ENCODE measurements at places on chromosomes 12 and 14.

DNA sequence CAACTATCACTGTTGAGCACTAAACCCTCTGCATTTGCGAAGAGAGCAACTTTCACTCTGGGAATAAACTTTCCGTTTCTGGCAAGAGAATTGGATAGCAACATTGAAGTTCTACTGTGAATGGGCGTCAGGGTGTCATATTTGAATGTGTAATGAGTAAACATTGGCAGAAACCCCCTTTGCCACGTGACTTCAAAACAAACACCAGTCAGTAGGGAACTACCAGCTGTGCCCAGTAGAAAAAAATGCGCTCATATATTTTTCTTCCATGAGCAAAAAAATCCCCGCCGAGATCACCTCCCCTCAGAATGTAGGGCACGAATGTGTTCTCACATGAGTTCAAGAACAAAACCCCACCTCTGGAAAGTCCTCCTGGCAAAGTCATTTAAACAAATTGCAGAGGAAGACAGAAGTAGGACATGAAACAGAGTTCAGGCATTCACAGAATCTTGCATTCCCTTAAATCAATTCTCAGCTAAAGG, 80.6 kb downstream of the BTG1 start:
- DNase-seq: no peak

DNA sequence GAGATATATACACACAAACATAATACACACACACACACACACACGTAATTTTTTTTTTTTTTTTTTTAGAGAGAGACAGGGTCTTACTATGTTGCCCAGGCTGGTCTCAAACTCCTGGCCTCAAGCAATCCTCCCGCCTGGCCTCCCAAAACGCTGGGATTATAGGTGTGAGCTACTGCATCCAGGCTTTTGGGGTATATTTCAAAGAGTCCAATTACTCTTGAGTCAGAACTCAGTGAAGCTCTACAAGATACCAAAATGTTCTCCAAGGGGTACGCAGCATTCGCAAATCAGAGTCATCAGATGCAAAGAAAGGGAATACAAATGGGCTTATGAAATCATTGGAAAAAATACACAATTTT, 54.0 kb downstream of the PHLDA1 start:
- no peak for DNase-seq

- DNase-seq: no peak
These were observed 97.1 kb downstream of the MYF5 start for GRCh38 chr12:80813820-80814219.

GRCh38 chr14:74616996-74617700, 5.1 kb upstream of the LTBP2 start:
- DNase-seq: no peak

DNA sequence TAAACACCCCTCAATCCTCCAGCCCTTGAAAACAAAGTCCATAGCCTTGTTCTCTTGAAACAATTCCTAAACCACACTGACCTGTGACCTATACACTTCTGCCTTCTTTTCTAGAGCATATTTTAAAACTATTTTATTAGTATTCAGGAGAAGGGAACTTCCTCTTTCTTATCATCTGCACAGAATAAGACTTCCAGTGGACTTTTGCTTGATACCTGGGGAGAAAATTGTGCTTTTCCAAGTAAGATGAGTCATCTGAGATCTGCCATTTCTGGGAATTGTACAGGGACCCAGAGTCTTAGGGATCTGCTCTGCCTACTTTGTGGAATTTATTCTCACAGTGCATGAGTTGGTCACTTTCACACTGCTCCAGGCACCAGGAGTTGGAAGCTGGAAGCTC, 10.5 kb upstream of the WNT5B start:
- DNase-seq: no peak

DNA sequence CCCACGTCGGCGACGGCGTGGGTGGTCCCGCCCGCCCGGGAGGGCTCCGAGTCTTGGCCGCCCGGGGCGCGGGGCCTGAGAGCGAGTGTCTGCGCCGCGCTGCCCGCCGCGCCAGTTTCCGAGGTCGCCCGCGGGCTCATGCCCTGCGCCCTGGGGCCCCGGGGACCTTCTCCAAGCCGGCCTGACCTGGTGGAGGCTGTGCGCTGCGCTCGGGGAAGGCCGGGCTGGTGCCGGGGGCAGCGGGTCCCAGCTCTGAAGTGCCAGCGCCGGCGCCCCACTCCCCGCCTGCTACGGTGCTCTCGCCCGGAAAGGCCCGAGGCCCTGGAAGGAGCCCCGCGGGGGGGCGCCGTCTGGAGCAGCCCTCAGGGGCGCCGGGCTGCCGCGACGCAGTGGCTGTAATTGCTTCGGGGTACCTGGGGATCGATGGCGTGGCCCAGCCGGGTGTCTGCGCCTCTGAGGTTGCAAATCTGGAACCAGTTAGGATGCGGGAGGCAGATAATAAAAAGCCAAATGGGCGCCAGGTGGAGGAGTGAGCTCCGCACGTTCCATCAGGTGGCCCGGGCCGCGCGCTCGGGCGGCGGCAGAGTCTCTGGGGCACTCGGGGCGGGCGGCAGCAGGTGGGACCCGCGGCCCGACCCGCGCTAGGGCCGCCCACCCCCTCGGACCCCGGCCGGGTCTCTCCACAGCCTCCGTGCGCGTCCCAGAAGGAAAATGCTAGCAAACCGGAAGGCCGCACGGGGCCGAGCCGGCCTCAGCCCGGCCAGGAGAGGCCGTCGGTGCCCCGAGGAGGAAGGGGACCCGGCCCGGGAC, 102.3 kb upstream of the DIO3 start:
- DNase-seq: no peak

GRCh38 chr12:54865683-54866324, 11.5 kb downstream of the MUCL1 start:
- DNase-seq: no peak

GRCh38 chr12:104456950-104457745, 400 bp downstream of the CHST11 start:
- peak; percentile 42 for DNase-seq

GRCh38 chr12:4438834-4439596, 6.6 kb downstream of the FGF6 start:
- no peak for DNase-seq

DNA sequence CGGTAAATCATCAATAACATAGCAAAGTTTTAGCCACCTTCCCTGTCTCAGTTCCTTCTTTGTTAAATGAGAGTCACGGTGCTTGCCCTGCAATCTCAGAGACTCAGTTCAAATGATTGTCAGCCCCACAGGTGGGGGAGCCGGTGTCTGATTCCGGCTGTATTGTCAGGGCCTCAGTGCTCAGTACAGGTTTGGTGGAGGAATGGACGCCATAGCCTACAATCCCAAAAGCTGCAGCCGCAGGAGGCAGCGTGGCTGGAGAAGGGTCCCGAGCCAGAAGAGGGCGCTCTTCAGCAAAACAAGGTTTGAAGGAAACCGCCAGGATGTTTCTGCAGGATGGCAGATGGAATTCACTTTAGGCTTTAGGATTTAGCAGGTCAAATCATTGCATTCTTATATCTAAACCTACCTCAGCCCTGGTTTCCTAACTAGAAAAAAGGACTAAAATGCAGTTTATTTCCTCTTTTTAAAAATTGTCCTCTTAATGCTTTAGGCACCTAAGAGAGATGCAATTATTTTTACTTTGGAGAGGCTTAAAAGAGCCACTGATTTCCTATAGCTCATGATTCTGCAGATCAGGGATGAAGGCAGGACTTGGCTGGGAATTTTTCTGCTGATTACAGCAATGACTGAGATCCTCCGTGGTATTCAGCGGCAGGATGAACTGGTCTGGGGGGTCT, 29.2 kb downstream of the FOS start:
- DNase-seq: no peak

Data from non-pigmented ciliary epithelial cell (primary cell).